ENCODE measurements at places on chromosomes 11 and 22.

DNA sequence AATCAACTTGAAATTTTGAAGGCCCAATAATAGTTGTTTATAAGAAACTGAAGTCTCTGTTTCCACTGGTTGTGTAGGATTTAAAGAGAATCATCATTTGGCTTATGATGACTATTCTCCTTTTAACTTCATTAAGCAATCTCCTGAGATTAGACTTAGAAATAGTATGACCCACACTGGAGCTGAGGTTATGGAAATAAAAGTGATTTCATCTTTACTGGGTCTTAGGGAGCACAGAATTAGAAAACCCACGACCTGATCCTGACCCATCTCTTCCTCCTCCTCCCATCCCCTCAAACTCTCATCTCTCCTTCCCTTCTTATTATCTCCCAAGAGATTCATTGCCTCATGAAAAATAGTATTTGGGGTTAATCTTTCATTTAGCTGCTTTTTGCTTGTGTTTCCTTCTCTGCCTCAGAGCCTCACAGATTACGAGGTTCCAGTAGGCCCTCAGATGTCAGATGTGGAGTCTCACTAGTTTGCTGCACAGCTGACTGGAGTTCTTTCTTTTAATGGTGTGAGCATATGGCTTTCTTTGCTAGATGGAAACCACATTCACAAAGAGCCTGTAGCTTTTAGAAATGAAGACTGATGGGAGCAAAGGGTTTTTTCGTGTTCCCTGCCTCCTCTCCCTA lies 85.0 kb downstream of the ALX4 start:
- DNase-seq, result no peak

DNA sequence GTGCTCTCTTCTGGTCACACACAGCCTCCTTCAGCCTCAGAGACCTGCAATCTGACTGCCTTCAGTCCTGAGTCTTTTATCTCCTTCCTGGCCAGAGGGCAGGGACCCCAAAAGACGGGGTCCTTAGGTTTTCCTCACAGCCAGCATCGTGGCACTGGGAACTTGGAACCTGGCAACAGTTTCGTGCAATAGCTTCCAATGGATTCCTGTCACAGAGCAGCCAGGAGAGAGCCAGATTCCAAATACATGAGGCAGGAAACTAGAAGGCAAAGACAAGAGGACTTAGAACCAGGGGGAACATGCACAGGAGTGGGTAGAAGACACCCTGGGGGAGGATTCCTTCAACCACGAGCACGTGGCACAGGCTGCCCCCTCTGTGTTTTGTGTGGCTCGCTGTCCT lies 48.6 kb downstream of the C11orf91 start:
- DNase-seq, result no peak

- no peak for DNase-seq
These were observed 21.6 kb downstream of the PPM1F start for GRCh38 chr22:21931056-21931455.

DNA sequence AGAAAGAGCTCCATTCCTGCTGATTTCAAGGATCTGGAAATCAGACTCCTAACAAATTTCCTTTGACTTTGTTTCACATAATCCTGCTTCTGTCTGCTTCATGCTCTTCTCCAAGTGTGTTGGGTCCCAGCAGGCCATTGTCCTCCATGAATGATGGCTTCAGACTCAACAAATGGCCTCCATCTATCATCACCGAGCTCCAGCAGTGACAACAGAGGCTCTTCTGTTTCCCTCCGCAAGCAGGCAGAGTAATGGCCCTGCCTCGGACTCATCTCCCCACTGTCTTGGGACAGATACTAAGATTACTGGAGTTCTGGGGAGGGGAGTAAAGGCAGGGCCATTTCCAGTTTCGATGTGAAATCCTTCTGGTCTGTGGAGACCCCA lies 127.3 kb downstream of the TENM4 start:
- no peak for DNase-seq

DNA sequence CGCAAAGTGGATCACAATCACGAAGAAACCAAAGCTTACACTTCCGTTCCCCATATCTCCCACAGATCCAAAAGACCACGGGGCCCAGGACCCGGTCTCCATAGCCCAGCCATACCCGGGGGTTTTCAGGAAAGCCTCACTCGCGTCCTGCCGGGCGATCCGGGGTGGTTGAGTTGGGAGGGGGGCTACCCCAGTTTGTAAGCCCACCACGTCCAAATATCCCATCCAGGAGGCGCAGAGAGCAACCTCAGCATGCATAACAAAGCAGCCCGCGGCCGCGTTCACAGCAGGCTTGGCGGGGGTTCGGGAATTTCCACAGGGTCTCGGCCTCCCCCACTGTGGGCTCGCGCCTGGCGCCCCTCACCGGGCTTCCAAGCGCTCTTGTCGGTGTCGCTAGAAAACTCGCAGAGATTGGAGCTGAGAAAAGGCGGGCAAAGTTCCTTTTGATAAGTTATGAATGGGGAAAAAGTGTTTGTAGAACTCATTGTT lies 9.5 kb downstream of the SDF2L1 start:
- DNase-seq, result no peak

- no peak for DNase-seq
These were observed 119.1 kb upstream of the CSNK2A3 start for GRCh38 chr11:11472106-11472505.

DNA sequence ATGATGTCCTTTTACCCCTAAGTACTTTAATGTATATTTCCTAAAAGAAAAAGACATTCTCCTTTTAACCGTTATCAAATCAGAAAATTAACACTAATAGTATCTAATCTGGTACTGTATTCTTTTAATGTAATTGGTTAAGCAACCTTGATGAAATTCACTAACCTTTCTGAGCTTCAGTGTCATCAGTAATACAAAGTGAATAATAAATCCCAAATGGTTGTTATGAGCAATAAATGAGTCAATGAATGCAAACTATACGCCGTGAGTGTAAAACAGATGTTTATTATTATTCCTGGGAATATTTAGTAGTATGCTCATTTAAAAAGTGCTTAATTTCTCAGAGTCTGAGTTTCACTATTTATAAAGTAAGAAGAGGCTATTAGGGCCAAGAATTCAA lies 21.5 kb downstream of the UEVLD start:
- DNase-seq, result no peak

DNA sequence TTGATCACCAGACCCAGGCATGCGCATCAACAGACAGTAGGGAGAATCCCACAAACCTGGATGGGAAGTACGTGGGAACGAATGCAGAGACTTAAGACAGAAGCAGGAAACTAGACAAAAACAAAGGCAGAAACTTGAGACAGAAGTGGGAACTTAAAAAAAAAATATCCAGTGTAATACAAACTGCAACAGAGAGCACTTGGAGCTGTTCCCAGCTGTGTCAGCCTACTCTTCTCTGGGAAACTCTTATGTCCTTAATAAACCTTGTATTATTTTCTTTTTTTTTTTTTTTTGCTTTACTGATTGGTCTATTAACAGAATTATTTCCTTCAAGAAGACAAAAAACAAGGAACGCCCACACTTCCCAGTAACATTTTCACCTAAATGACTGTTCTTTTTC lies 1818.1 kb upstream of the RAG2 start:
- no peak for DNase-seq

All from iris pigment epithelial cell (primary cell).